ENCODE measurements at places on chromosomes 1 and 21. TPM values are rescaled to one million over a fixed set of nuclear protein-coding genes. Genes with fewer than 3 reads are reported as not detected.
A peak's percentile ranks its signal among the peaks of the same experiment; 100 is the strongest.

Gene ZNF648
- polyA plus RNA-seq = not detected

- H3K4me3 ChIP-seq = peak overlapping the region; percentile 59
- peaks cover 1% of the 10 kb centered on the region for H3K4me1 ChIP-seq
- no peak overlapping the region for H3K27ac ChIP-seq
- no peaks in the 10 kb centered on the region for H3K36me3 ChIP-seq
- H3K27me3 ChIP-seq = no peaks in the 10 kb centered on the region
Measured at GRCh38 chr1:53508991-53509666, 49.9 kb downstream of the DMRTB1 start.

GRCh38 chr1:234474375-234474774 is 4.6 kb downstream of the TARBP1 start:
- peaks cover 2% of the 10 kb centered on the region for H3K36me3 ChIP-seq
- peaks cover 25% of the 10 kb centered on the region for H3K4me1 ChIP-seq
- no peak overlapping the region for H3K4me3 ChIP-seq
- H3K27me3 ChIP-seq = no peaks in the 10 kb centered on the region
- no peak overlapping the region for H3K27ac ChIP-seq

Gene CXADR
- not detected for polyA plus RNA-seq

Gene RGS7
- polyA plus RNA-seq = not detected

Measured in immature natural killer cell (primary cell).